ENCODE measurements at places on chromosomes 1 and 21. TPM values are rescaled to one million over a fixed set of nuclear protein-coding genes. Genes with fewer than 3 reads are reported as not detected.

Gene BNIPL
- total RNA-seq = 0.11 TPM

Gene ABCA4
- 0.01 TPM for total RNA-seq

Gene TTC3
- 44.6 TPM for total RNA-seq

Gene LRRC53
- total RNA-seq = not detected

Gene SH2D1B
- total RNA-seq = 0.12 TPM

Gene BSND
- not detected for total RNA-seq

Gene AUNIP
- 5.8 TPM for total RNA-seq
